ENCODE measurements at places on chromosomes 13 and 19.
A peak's percentile ranks its signal among the peaks of the same experiment; 100 is the strongest.

- DNase-seq, result no peak
Observed at GRCh38 chr13:80428349-80429096, 87.6 kb upstream of the SPRY2 start.

DNA sequence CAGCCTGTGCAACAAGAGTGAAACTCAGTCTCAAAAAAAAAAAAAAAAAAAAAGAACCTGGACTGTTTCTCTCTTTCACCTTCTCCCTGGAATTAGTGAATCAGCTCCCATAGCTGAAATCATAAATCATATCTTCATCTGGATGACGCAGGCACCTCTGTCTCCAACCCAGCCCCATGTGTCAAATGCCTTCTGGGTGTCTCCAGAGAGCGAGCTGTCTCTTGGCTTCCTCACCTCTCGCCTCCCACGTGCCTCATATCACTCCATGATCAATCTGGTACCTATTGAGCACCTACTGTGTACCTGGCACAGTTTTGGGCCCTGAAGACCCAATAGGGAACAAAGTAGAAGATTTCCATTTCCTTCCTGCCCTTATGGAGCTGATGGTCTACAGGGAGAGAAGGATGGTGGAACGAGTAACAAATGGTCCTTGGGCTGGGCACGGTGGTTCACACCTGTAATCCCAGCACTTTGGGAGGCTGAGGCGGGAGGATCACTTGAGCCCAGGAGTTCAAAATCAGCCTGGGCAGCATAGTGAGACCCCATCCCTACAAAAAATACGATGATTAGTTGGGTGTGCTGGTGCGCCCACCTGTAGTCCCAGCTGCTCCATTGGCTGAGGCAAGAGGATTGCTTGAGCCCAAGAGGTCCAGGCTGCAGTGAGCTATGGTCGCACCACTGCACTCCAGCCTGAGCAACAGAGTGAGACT lies 2.5 kb downstream of the HSD11B1L start:
- no peak for DNase-seq

DNA sequence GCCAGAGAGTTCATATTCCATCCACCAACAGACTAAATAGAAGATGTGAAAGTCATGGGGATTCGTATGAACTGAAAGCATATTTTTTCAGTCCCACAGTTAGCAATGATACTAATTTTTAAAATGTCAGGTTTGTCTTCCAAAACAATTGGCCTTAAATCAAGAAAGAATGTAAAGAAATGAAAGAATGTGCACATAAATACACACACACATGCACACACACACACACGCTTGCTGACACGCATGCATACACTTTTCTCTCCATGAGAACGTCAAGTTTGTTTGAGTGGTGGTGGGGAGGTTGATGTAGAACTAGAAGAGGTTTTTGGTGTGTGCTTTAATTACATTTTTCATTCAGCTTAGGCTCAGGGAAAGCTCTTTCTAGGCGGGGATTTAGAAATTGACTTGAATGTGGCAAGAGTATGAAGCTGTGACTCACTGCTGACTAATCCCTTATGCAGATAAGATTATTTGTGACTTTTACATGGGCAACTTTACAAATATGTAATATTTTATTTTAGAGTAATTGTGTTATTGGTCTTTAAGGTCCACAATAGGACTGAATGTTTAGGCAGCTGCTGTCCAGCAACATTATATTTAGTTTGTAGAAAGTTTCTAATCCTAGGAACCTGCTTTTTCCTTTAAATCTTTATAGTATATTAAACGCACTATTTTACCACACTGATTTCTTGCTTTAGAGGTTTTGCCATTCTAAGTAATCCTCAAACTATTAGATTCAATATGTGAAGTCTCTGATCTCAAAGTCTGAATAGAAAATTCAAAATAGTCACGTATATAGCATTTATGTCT lies 18.8 kb downstream of the FLT1 start:
- no peak for DNase-seq

GRCh38 chr13:21322988-21323387 lies 136.1 kb downstream of the ZDHHC20 start:
- DNase-seq, result no peak

- no peak for DNase-seq
Observed at GRCh38 chr13:34108410-34108809, 290.5 kb downstream of the RFC3 start.

GRCh38 chr19:4429771-4430171 lies 27.3 kb downstream of the CHAF1A start:
- no peak for DNase-seq

- no peak for DNase-seq
Observed at GRCh38 chr19:46391296-46392251, 21.8 kb downstream of the CCDC8 start.

- DNase-seq, result no peak
Observed at GRCh38 chr19:17021328-17021727, 5.3 kb downstream of the CPAMD8 start.

GRCh38 chr19:11963566-11964355 lies 1.1 kb upstream of the ZNF763 start:
- peak; percentile 78 for DNase-seq

DNA sequence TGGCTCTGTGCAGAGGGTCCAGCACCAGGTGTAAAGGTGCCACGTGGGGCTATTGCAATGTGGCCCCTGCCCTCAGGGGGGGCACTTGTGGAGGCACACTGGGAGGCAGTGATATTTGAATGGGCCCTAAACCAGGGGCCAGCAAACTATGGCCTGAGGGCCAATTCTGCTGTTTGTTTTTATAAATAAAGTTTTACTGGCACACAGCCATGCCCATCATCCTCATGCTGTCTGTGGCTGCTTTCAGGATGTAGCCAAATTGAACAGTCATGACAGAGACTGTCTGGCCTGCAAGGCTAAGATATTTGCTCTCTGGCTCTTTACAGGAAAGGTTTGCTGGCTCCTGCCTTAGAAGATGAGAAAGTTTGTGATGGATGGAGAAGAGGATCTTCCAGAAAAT lies 33.9 kb upstream of the RANBP3 start:
- DNase-seq, result no peak

DNA sequence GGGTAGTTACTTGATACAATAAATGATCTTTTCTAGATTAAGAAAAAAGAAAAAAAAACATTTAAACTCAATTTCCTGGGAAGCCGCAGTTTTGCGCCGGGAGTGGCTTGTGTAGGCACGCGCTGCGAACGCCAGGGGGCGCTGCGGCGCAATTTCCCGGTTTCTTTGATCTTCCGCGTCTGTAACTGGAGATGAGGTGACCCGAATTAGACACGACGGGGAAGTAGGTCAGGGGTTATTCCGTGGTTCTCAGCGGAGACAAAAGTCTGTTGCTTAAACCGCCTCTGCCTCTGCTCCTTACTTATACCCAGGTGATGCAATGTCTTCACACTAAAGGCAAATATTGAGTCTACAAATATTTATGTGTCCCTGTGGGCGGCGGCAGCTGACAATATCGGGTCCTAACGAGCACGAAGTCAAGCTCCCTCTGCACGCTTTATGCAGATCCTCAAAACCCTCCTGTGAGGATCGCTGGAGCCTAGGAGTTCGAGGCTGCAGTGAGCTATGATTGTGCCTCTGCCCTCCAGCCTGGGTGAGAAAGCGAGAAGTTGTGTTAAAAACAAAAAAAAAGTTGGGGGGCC lies 15.2 kb downstream of the STXBP2 start:
- DNase-seq, result peak; percentile 88

DNA sequence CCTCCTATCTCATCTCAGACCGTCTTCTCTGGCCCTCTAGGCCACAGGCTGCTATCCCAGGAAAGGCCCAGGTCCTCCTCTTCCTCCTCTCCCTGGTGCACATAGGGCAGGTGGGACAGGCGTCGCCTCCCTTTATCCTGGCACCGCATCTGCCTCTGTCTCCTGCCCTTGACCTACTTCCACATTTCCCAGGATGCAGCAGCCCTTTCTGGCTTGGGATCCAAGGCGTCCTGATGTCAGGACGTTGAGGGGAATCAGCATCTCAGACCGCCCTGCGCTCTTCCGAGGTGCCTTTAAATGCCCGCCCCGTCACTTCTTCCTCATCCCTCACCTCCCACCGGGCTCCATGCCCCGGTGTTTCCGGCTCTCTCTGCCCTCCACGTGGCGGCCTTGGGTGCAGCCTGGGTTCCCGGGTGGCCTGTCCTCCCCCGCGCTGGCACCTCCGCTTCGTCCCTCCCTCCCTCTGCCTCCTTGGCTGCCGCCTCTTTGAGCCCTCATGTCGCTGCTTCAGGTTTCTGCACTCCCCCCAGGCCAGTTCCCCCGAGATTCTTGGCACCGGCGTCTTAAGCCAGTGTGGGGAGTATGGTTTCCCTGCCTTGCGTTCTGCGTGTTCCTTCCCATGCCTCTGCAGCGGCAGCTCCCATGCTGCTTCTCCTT lies 66.3 kb downstream of the KDM4B start:
- no peak for DNase-seq

- DNase-seq, result peak; percentile 22
Observed at GRCh38 chr19:6564393-6564792, 26.6 kb downstream of the CD70 start.

GRCh38 chr19:21022996-21023395 lies 2.5 kb downstream of the ZNF430 start:
- DNase-seq, result no peak

DNA sequence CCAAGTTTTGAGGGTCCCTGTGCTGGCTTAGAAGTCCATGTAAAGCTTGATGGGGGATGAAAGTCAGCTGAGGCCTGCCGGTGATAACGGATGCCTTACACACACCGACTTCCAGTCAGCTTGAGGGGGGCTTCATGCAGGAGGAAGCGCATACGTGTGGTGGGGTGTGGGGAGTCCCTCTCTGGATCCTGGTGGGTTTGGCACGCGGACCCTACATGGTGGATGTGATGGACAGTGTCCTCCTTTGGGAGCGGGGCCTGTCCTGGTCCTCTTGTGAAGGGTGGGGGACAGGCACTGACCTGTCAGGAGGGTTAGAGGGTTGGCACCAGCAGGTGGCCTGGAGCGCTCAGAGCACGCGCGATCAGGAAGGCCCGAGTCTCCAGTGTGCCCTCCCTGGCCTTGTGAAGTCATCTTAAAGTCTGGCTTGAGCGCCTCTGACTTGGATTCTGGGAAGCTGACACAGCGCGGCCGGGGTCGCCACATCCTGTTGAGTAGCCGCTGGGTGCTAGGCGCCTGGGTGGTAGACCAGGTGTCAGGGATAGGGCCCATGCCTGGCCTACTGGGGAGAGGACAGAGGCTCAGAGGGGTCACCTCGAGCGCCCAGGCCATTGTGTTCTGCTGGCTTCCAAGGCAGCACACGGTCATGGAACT lies 2.9 kb downstream of the DAZAP1 start:
- DNase-seq, result peak; percentile 29

DNA sequence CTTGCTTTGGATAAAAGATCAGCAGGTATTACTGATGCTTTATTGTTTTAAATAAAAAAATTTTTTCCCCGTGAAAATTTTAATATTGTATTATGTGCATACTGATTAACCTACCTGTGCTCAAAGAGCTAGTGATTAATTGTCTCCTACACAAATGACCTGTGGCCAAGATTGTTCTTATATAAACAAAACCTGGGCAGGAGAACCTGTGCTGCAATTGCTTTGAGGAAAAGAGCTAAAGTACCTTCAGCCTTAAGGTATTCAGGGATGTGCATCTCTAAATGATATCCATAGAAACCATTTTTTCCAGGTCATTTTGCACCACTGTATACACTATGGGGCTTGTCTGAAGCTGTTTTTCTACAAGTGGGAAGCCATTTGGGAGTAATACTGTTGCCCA lies 1.2 kb downstream of the FRY start:
- no peak for DNase-seq

GRCh38 chr13:94236872-94237271 lies 242.6 kb downstream of the DCT start:
- no peak for DNase-seq

DNA sequence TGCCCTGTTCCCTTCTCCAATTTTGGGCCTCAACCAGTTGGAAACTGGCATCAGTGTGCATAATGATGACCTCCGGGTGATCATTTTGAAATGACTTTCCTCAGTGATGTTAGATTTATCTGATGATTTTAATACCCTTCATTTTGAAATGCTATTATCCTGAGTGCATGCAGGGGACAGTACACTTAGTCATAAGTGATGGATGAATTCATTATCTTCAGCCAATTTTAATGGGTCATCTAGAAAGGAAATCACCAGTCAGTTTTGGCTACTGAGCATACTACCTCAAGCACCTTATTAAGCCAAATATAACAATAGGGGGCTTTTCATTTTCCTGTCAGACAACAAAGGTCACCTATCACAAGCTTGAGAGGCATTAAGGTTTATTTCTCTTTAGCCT lies 118.5 kb upstream of the MIR17HG start:
- DNase-seq, result no peak

DNA sequence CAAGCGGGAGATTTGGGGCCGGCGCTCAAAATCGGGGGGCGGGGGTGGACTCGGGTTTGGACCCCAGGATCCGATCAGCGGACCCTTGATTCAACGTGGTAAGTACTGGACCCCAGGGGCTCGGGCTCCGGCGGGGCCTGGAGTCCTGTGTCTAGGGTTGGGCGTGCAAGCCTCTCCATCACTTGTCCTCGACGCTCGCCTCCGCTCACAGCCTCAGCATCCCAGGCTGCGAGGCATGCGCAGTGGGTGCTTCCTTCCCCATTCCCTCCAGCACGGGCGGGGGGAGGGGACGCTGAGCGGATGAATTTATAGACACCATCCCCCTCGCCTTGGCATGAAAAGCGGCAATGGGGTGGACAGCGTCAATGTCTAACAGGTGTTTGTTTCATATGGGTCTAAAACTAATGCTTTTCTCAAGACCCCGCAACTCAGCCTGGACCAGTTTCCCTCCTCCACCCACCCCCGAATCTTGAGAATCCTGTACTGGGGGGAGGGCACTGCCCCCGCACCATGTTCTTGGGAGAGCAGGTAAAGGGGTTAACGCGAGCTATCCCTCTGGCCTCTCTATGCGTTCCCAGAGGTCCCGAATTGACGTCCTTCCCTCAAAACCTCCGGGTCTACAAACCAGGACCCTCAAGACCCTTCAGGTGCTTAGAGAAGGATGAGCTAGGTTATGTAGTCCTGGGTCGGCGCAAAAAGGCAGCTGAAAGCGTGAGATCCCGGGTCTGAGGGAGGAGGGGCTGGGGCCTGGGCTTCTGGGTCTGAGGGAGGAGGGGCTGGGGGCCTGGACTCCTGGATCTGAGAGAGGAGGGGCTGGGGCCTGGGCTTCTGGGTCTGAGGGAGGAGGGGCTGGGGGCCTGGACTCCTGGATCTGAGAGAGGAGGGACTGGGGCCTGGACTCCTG lies 579 bp downstream of the CPT1C start:
- DNase-seq, result peak; percentile 32

- DNase-seq, result no peak
Observed at GRCh38 chr13:99959127-99959539, 12.4 kb downstream of the ZIC5 start.

- DNase-seq, result no peak
Observed at GRCh38 chr13:114022876-114023275, 49.0 kb upstream of the C13orf46 start.

DNA sequence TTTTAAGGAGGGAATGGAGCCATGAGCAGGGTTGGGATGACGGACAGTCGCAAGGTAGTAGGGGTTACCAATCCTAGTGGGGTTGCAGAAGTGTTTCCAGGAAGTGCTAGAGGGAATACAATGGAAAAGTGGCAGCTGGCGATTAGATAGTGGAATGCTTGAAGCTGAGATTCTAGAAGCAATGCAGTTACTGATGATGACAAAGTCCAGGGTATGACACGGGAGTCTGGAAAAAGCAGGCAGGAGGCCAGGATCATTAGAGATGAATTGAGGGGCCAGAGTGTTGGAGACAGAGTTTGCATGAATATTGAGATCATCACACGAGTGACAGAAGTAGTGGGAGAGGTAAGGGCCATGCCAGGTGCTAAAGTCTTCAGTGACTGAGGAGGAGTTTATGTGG lies 17.3 kb upstream of the KL start:
- no peak for DNase-seq

- DNase-seq, result no peak
Observed at GRCh38 chr19:5262721-5263120, 77.9 kb downstream of the PTPRS start.

- DNase-seq, result no peak
Observed at GRCh38 chr19:18158467-18158866, 5.5 kb downstream of the PIK3R2 start.
